ENCODE measurements at places on chromosomes 11 and 22.

DNA sequence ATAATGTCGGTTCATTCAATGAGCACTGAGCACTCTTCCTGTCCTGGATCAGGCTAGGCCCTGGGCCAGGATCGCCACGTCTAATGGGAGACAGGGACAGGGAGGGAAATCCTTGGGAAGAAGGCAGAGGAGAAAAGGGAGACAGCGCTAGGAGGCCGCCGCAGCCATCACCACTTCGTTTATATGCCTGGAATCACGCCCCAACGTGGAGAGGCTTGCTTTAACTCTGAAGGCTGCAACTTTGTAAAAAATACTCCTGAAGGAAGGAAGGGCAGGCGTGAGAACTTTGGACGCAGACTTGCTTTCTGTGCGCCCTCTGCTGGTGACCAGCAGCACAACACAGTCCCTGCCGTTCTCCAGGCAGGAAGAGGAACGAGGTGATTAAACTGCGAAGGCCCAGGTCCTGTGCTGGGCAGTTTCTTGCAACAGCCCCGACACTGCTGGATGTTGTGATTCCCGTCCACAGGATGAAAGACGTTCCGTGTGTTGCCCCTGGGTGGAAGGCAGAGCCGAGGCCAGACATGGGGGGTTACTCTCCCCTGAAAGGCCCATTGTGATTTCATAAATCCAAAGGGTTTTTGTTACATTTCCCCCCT lies 22.1 kb downstream of the RIBC2 start:
- DNase-seq: peak; percentile 81

DNA sequence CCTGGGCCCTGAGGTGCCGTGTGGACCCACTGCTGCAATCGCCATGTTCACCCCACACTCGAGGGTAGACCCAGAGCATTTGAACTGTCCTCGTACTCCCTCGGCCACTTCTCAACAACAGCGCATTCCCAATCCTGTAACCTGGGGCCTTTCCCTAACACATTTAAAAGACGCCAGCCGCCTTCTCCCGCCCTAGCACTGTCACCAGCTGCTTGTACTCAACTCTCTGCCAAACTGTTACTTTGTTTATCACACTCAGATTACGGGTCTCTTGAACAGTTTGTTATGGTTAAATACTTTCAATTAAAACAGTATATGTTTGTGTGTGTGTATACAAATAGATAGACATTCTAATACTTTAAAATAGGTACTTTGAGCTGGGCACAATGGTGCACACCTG lies 20.7 kb downstream of the CDKN1C start:
- DNase-seq: no peak

DNA sequence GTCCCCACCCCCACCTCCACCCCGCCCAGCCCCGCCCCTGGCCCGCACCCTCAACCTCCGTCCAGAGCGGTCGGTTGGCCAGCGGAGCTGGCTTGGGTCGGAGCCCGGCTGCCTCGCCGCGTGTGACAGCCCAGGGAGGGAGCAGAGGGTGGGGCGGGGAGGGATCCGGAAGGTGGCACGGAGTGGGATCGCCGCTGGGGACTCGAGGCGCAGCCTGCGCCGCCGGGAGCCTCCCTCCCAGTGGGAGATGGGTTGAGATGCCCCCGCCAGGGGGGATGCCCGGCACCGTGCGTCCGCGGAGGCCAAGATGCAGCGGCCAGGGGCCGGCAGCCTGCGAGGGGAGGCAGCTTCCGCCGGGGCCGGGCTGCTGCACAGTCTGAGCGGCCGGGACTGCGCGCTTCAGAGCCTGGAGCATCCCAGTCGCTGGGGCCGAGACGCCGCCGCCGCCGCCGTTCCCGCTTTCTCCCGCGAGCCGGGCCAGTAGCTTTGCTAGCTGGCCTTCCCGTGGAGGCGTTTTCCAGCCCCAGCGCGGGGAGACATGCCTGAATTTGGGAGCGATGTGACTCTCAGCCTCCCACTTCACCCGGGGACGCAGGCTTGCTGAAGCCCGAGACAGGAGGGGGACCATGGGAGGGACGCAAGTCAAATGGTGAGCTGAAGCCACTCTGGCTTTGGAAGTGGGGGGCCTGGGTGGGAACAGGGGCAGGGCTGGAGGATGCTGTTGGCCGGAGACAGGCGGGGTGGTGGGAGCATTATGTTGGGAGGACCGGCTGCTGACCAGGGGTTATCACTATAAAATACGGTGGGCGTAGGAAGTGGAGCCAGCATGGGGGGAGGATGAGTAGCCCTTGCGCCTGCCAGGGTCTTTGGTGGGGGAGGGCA lies 40.2 kb downstream of the DIXDC1 start:
- DNase-seq: peak; percentile 58

GRCh38 chr11:35383953-35384352 lies 35.4 kb downstream of the SLC1A2 start:
- DNase-seq: no peak

DNA sequence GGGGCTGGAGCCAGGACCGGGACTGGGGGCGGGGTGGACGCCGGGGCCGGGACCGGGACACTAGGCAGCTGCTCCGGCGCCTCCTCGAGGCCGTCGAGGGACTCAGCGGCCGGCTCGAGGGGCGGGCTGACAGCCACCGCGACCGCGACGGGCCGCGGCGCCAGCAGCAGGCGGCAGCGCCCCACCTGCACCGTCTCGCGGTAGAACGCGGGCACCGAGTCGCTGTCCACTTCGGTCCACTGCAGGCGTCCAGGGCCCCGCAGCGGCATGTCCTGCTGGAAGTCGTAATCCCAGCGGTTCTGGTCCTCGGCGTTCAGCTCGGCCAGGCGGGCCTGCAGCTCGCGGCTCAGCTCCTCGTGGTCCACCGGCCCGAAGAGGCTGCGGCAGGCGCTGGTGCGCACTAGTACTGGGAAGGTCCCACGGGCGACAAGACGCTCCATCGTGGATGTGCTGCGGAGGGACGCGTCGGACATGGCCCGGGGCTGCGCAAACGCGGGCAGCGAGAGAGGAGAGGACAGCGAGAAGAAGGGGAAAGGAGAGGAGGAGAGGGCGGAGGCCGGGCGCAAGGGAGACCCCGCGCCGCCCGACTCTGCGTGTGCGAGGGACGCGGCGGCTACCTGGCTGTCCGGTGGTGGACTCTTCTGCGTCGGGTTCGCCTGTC lies 428 bp downstream of the CDKN1C start:
- DNase-seq: peak; percentile 26

GRCh38 chr22:49370627-49371301 lies 456.9 kb downstream of the BRD1 start:
- DNase-seq: no peak
